ENCODE measurements at places on chromosomes 2 and 18.

DNA sequence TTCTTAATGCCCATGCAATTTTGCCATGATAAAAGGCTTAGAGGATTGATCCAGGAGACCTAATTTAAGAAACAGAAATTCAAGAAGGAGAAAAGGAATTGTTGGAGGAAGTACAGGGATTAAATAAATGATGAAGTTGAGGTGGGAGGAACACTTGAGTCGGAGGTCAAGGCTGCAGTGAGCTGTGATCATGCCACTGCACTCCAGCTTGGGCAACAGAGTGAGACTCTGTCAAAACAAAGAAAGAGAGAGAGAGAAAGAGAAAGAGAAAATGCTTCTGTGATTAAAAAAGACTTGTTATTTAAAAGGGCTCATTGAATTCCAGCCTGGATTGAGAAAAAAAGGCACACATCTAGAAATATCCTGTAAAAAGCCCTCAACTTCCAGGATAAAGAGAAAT is 123.2 kb downstream of the B3GNT2 start:
- DNase-seq: no peak

DNA sequence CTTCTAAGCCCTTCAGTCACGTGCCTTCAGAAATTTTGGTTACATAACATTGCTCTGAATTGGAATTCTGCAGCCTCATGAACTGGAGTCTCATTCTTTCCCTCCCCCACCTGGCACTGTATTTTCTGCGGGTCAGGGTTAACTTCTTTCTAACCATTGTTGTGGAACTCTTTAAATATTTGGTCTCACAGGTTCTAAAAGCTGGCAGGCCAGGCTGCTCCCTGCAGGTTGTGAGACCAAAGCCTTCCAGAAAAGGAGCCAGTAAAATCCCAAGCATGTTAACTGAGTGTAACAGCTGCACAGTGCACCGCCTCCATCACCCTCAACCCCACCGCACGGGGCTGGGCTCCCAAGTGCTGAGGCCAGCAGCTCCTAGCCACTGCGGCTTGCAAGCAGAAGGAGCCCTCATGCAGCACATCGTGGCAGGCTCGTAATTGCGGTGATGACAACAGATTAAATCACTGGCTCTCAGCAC is 174.1 kb upstream of the ALPP start:
- no peak for DNase-seq

DNA sequence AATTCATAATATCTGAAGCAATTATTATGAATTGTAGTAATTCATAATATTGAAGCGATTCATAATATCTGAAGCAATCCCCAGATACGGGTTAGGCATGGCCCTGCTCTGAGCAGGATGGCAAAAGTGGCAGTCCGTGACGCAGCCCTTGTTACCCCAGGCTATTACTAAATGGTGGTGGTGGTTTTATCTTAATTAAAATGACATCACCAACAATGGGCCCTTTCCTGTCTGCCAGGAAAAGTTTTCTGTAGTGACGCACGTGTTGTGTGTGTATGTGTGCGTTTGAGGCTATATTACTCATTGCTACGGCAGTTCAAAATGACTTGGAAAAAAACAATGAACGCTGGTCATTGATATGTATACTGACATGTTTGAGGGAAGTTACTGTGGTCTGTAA is 10.6 kb upstream of the MOCOS start:
- no peak for DNase-seq

DNA sequence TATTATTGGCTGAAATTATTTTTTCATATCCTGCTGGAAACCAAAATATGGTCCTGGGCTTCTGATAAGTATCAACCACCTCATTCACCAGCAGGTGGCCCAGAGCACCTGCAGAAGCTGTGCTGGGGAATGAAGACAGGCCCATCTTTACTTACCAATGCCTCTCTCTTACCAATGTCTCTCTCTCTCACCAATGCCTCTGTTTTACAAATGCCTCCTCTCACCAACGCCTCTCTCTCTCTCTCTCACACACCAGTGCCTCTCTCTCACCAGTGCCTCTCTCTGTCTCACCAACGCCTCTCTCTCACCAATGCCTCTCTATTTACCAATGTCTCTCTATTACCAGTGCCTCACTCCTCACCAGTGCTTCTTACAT is 2.3 kb upstream of the MAL start:
- DNase-seq: peak; percentile 74

GRCh38 chr18:4720518-4720917 is 265.4 kb upstream of the DLGAP1 start:
- DNase-seq: no peak
